ENCODE measurements at places on chromosomes 12 and 14.

GRCh38 chr12:89344862-89345202, 7.5 kb downstream of the DUSP6 start:
- no peak for DNase-seq

DNA sequence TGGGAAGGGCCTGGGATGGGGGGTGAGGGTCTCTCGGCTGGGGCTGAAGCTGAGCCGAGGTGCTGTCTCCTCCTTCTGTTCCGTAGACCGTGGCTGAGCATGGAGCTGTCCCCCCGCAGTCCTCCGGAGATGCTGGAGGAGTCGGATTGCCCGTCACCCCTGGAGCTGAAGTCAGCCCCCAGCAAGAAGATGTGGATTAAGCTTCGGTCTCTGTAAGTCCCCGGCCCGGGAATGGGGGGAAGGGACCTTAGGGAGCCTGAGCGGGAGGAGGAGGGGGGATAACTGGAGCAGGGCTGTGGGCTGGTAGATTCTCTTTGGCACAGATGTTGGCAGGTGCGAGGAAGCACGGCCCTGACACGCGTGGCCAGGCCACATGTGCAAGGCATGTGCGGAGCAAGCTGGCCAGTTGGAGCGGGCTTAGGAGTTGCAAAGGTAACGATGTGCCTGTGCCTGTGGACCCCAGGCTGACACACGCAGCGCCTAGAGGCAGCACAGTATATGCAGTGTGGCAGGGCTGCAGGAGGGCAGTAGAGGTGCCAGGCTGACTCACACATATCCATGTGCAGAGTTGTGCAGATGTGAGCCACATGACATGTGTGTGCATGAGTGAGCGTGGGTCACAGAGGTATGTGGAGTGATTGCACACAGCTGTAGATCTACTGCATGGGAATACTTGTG, 512 bp downstream of the PDE1B start:
- DNase-seq, result no peak

- DNase-seq, result no peak
These were observed 12.0 kb upstream of the NUDT14 start for GRCh38 chr14:105192866-105193731.

GRCh38 chr14:73168274-73168673, 32.0 kb downstream of the PSEN1 start:
- DNase-seq, result no peak

- DNase-seq, result no peak
These were observed 191.6 kb downstream of the RBM19 start for GRCh38 chr12:113774526-113774925.

- DNase-seq, result no peak
These were observed 20.9 kb upstream of the CNIH1 start for GRCh38 chr14:54462048-54462447.

- no peak for DNase-seq
These were observed 123.1 kb downstream of the ZNF664 start for GRCh38 chr12:124096109-124096508.

DNA sequence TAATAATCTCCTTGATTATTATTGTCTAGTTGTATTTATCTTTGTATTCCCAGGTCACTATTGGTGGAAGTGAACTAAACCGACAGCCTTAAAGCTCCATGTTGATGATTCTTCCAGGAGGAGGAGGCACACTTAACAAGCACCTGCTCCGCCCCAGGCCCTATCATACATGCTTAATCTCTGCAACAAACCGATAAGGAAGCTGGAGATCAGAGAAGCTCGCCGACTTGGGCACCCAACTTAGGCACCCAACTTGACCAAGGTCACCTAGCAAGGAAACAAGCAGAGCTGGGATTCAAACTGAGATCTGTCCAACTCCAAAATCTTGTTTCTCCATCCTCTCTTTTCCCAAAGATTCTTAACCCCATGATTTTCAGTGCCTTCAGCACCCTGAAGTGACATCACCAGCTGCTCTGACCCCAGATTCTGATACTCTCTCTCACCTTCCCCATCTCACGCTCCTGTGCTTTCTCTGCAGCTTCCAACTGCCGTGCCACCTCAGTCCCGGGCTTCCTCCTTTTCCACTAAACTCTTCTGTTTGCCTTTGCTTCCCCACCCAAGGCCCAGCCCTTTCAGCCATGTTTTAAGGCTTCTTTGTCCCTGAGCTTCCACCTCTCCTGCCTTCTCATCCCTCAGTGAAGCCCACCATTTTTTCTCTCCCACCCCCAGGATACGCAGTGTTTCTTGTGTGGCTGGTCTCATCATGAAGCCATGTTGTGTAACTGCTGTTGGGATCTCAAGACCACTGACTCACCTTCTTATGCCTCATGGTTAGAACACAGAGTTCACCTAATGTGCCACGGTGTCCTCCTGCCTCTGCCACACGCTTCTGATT, 6.6 kb upstream of the KRT18 start:
- no peak for DNase-seq

GRCh38 chr14:30708157-30708556, 86.0 kb downstream of the SCFD1 start:
- no peak for DNase-seq

GRCh38 chr12:8145754-8146441, 10.9 kb upstream of the ZNF705A start:
- no peak for DNase-seq

GRCh38 chr12:96425321-96425720, 25.1 kb upstream of the CDK17 start:
- peak; percentile 44 for DNase-seq

DNA sequence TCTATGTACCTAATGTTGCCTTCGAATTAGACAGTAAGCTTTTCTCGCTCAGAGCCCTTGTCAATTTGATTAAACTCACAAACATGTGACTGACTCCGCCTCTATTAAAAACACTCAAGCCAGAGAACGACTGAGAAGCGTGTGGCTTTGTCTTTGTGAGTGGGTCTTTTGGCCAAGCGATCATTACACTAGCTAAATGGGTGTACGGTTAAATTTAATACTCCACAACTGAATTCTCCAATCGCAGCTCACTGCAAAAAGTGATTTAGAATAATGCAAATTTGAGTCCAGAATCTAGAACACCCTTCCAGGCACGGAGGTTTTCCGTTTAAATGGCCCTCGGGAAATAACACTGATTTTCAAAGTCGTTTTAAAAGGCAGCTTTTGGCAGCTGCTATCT, 253.7 kb downstream of the EFCAB11 start:
- DNase-seq, result no peak

GRCh38 chr12:67107751-67108269, 161.3 kb upstream of the CAND1 start:
- no peak for DNase-seq

GRCh38 chr14:95215094-95215725, 57.9 kb upstream of the DICER1 start:
- DNase-seq, result no peak

DNA sequence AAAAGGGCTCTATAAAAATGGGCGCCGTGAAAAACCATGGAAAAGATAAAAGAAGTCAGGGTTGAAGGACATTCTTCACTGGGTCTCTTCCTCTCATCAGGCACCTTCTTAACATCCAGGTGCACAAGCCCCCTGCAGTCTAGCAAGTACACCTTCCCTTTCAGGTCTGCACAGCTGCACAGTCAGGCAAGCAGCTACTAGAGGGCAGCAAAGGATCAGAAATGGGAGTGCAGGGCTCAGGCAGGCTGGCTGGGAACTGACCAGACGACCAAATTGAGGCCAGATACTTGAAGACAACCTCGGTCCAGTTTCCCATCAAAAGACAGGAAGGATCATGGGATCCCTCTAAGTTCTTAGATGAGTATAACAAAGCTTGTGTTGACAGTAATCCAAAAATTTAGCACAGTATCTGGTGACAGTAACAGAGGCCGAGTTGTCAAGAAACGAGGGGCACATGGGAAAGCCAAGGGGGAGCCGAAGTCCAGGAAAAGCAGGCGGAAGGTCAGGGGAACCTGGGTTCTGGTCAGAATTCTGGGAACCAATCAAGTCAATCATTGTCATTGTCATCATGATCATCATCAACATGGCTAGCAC, 10.1 kb upstream of the GRIP1 start:
- peak; percentile 19 for DNase-seq

- no peak for DNase-seq
These were observed 4.3 kb downstream of the TGM1 start for GRCh38 chr14:24258548-24259265.

DNA sequence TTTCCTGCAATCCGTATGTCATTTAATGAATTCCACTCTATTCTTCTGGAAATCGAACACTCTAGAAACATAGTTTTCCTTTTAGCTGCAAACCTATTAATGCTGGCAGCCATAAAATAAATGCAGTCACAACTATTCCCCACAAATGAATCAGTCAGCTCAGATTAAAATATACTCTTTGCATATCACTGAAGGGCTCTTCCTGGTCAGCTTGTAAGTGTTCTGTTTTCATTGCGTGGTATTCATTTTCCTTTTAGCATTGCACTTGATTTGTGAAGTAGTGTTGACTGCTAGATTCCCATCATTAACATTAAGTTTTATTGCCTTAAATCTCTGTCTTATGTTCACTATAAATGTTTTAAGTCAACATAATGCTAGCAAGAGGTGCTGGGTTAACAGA, 685.9 kb downstream of the DIO2 start:
- no peak for DNase-seq

- DNase-seq, result no peak
These were observed 281.1 kb upstream of the AMIGO2 start for GRCh38 chr12:47360771-47361388.

- no peak for DNase-seq
These were observed 31.0 kb downstream of the FOXN4 start for GRCh38 chr12:109277899-109278762.

GRCh38 chr12:119864591-119864990, 12.5 kb downstream of the CIT start:
- DNase-seq, result no peak

GRCh38 chr12:80580254-80580653, 127.2 kb upstream of the MYF6 start:
- DNase-seq, result peak; percentile 58

DNA sequence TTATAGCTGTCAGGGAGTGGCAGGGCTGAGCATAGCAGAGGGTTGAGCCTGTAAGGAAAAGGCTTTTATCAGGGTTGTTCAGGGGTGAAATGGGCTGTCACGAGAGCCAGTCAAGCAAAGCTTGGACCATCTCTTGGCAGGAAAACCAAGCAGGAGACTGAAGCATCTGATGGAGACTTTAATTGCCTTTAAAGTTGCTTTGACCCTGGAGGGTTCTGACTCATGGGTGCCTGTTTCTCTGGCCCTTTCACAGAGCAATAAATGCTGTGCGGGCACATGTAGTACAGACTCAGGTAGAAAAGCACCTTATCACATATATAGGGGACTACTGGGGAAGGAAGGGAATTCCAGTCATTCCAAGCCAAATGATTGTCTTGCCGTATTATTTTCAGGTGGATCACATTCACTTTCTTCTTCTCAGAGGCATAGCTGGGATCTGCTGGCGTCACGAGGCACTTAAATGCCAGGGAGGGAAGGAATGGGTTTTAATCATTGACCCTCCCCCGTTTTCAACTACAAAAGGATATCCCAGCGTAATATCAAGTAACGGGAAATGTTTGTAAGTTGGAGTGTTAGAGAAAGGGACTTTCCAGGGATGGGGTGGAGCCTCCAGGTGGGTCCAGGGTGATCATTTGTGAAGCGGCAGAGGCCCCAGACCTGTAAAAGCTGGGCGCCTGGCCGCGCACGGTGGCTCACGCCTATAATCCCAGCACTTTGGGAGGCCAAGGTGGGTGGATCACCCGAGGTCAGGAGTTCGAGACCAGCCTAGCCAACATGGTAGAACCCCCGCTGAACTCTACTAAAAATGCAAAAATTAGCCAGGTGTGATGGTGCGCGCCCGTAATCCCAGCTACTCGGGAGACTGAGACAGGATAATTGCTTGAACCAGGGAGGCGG, 34.9 kb downstream of the PLEKHD1 start:
- DNase-seq, result no peak

DNA sequence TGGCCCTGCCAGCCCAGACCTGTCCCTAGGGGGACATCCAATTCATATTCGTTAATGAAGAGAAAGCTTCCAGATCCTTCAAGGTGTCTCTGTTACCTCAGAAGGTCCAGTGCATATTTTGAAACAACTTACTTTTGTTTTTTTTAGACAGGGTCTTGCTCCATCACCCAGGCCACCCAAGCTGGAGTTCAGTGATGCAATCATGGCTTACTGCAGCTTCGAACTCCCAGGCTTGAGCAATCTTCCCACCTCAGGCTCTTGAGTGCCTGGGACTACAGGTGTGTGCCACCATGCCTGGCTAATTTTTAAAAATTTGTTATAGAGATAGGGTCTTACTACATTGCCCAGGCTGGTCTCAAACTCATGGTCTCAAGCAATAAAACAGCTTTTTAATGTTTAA, 48.4 kb downstream of the B4GALNT3 start:
- no peak for DNase-seq

DNA sequence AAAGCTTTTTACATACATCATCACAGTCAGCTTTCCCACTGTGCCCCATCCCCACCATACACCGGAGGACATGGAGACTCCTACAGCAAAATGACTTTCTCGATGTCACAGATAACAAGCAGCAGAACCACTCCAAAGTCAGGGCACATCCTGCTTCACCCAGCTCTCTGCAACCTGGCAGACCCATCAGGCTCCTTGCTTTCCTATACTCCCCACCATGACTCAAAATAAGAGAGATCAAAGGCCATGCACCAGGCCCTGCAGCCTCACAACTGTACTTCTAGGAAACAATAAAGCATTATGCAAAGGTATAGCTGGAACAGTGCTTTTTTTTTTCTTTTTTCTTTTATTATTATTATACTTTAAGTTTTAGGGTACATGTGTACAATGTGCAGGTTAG, 187.4 kb downstream of the DPF3 start:
- DNase-seq, result no peak

- no peak for DNase-seq
These were observed 1.2 kb upstream of the SH2B3 start for GRCh38 chr12:111404362-111405148.

DNA sequence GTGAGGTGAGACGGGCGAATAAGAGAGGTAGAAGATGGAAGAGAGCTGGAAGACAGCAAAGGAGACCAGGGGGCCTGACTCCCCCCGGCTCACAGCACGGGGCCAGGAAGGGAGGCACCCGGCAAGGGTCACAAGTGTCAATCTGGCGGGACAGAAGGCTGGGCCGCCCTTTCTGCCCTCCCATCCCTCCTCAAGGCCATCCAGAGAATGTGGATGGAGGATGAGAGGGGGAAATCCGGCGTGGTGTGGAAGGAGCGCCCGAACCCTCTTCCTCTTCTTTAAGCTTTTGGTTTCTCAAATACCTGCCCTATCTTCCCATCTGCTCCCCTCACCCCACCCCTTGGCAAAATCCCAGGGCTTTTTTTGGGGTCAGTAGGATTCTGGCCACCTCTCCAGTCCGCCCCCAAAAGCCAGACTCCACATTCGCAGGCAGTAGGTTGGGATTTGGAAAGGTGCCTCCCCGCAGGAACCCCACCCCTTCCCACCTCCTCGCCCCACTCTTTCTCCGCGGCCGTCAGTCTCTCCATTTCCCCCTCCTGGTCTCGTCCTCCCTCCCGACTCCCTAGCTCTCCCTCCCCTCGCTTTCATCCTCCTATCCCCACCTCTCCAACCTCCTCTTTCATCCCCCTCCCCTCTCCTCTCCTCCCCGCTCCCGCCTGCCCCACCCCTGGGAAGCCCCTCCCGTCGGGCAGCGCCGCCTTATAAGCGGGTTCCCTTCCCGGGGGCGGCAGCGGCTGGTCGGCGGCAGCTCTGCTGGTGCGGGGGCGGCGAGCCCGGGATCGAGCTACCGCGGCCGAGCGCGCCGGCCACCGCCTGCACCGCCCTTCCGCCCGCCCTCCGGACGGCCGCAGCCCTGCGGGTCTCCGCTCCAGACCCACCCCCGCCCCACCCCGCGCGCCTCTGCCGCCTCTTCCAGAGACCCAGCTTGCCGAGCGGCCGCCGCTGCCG, at the start of gene PTMS:
TSS of gene PTMS (plus strand) at position 730 of the 948 bp plus-strand sequence. CDS start 343 bp downstream, outside the sequence.
- DNase-seq, result peak; percentile 90
